ENCODE measurements at places on chromosomes 16 and 17. TPM values are rescaled to one million over a fixed set of nuclear protein-coding genes. Genes with fewer than 3 reads are reported as not detected.

Gene CD300H
- not detected for total RNA-seq

Gene ACSF3
- total RNA-seq = 53.7 TPM

Gene RNF112
- 1.8 TPM for total RNA-seq

DNA sequence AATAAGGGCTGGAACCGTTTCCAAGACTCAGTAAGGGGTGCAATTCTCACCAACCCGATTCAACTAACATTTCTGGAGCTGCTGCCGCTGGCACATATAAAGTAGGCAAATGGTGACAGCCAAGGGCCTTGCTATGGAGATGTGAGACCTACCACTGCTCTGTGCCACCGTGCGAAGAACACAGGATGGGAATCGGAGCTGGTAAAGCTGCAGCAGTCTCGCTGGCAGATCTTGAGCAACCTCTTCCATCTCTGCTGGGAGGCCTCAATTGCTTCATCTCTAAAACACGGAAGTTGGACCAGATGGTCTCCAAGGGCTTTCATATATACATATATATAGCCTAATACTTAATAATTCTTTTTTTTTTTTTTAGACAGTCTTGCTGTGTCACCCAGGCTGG lies 128.9 kb upstream of the RCVRN start:
- no peak for DNase-seq

DNA sequence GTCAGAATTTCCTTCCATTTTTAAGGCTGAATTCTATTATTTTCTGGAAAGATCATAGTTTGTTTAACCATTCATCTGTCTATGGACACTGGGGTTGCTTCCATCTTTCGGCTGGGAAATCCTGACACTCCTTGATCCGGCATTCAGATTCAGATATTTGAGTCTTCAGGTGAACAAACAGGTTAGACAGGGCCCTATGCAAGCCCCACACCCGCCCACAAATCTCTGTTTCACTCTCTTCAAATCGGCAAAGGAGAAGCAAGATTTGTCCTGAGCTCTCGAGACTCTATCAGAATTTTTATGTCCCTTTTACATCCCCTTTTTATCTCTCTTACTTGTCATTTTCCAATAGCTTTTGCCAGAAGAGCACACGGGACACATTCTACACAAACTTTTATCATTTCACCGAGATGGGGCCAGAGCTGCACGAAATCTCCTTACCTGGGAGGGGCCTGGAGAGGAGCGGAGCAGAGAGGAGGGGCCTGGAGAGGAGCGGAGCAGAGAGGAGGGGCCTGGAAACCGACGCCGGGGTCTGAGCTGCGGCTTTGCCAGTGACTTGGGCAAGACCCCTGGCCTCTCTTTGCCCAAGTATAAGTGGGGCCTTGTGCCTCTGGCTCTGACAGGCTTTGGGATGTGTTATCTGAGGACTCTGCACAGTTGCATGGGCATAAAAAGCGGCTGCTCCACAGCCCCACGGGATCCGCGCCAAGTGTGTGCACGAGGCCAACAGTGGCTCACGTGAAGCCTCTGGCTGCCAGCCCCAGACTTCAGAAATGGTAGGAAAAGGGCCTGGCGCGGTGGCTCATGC lies 54.3 kb upstream of the RBFOX3 start:
- DNase-seq = no peak

- DNase-seq = no peak
Measured at GRCh38 chr17:1001640-1002411, 4.9 kb downstream of the TIMM22 start.
